Left ventricle myocardium inferior (tissue), 1 donor: ENCODE measurements at places on chromosomes 12 and 14. TPM values are rescaled to one million over a fixed set of nuclear protein-coding genes. Genes with fewer than 3 reads are reported as not detected.

- H3K27me3 ChIP-seq: no peaks in the 10 kb centered on the region
- DNase-seq: no peak
- H3K36me3 ChIP-seq: no peaks in the 10 kb centered on the region
- H3K27ac ChIP-seq: peak overlapping the region; percentile 68
- peaks cover 33% of the 10 kb centered on the region for H3K4me1 ChIP-seq
- H3K4me3 ChIP-seq: no peak overlapping the region
Observed at GRCh38 chr14:100438678-100439592, 115.8 kb downstream of the SLC25A47 start.

DNA sequence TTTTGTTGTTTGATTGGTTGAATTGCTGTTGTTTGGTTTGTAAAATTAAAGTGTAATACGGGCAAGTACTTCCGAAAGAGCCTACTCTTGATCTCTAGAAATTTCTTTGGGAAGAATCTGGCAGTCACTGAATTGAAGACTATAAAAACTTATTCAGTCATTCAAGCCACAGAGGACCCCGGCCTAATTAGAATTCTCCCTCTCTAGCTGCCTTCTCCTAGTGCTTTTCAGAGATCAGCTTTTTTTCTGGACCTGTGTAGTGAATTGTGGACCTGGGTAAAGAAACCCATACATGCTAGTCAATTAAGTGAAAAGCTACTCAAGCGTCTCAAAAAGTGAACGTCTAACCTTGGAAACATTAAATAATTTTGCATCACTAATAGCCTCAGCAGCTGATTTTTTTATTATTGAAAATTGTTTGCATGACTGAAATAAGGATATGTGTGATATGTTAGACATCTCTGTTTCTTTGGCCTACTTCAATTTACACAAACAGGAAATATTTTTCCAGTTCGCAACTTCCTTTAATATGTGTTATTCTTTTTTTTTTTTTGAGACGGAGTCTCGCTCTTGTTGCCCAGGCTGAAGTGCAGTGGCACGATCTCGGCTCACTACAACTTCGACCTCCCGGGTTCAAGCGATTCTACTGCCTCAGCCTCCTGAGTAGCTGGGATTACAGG lies 27.2 kb downstream of the EFCAB11 start:
- H3K4me1 ChIP-seq: no peaks in the 10 kb centered on the region
- no peak overlapping the region for H3K27ac ChIP-seq
- no peak overlapping the region for H3K4me3 ChIP-seq
- no peak for DNase-seq
- H3K27me3 ChIP-seq: no peaks in the 10 kb centered on the region

GRCh38 chr14:77885367-77885766 lies 85.5 kb downstream of the ADCK1 start:
- peaks cover 33% of the 10 kb centered on the region for H3K4me1 ChIP-seq
- DNase-seq: no peak
- H3K27ac ChIP-seq: no peak overlapping the region
- peaks cover 24% of the 10 kb centered on the region for H3K36me3 ChIP-seq

DNA sequence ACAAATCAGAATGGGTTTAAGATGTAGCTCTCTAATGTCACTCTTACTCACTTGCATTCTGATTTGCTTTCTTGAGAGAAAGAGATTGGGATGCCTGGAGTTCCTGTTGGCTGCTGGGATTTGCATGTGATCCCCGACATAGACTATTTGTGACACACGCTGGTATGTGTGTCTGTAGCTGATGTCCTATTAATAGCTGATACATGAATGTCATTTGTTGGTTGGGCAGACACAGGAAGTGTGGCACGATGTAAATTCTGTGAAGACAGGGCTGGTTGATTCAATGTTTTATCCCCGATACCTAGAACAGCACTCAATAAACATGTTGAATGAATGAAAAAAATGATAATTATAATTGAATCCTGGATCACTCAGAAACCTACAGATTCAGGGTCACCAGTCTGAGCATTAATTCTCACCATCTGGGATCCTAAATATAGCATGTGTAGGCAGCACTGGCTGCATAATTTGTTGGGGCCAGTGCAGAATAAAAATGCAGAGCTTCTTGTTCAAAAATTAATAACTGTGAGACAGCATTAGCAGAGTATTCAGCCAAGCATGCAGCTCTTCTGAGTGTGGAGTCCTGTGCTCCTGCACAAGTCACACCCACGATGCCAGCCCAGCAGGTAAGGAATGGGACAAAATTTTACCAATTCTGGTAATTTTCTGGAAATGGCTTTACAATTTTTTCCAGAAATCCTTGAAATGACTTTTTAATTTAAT lies 35.5 kb upstream of the SOCS2 start:
- no peak for DNase-seq
- no peaks in the 10 kb centered on the region for H3K27me3 ChIP-seq
- H3K4me1 ChIP-seq: peaks cover 19% of the 10 kb centered on the region
- H3K27ac ChIP-seq: peak overlapping the region; percentile 70

The SMCO2 gene
- total RNA-seq: not detected
